ENCODE measurements at places on chromosomes 1 and 21.
A peak's percentile ranks its signal among the peaks of the same experiment; 100 is the strongest.

DNA sequence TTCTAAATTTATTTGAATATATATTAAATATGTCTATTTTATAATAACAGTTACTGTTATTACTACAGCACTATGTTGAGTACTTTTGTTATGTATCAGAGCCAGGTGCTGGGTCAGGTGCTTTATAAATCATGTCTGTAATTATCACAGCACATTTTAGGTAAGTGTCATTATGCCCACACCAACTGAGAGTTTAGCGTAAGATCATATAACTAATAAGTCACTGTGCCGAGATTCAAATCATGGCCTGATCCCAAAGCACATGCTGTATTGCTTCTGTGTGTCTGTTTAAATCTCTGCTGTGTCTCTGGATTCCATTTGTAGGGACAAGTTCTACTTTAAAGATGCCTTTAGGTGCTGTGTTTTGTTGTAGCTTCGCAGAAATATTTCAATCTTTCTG lies 1.9 kb downstream of the GPSM2 start:
- DNase-seq: no peak

DNA sequence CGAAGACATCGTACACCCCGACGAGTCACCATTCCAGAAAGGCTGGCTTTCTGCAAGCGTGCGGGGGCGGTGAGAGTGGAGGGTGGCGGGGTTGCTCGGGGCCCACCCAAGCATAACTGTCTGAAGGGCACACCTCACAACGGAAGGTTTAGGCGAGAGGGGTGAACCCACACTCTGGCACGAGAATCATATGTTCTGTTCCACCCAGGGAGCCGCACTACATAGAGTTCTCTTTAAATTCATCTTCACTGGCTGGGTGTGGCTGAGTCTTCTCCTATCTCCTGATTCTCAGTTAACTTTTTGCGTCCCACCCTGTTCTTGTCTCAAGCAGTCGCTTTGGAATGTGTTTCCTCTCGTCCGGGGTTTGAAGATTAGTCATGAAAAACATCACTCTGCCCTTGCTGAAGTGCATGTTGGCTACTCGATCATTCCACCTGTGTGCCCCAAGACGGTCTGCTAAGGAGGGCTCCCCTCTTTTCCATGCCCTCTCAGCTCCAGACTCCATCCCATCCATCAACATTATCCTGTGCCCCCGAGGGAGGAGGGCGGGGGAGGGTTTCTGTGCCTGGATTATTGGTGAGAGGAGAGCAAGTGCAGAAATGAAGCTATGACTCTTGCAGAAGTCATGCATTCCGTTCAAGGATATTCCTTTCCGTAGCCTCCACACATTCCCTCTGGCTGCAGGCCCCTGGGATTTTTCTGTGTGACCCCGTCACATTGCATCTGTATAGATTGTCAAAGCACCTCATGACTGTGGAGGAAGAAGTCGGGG lies 53.5 kb upstream of the CD34 start:
- DNase-seq: no peak

- no peak for DNase-seq
Measured at GRCh38 chr21:43687566-43688399, 28.4 kb downstream of the RRP1B start.

DNA sequence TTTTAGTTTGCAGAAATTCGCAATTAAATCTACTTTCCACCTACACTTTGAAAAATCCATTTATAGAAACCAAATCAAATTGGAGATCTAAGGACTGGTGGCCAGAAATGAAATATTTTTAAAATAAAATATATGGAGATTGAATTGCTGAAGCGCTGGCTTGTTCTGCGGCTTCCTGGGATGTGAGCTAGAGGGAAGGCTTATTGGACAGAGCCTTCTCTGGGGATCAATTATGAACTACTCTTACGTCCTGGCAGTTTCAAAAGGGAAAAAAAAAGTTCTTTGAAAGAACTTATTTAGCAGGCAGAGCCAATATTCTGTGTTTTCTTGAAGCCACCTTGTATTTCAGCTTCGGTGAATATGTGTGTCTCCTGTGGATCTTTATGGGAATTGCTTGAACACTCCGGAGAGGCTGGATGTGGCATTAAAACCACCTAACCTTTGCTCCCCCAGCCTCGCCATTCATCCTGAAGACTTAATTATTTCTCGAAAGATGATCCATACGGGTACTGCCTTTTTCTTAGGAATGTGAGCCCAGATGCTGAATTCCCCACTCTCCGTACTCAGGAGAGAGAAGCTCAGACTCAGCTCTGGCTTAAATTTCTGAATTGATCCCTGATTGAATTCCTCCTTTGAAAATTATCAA lies 478.9 kb upstream of the VAMP3 start:
- no peak for DNase-seq

DNA sequence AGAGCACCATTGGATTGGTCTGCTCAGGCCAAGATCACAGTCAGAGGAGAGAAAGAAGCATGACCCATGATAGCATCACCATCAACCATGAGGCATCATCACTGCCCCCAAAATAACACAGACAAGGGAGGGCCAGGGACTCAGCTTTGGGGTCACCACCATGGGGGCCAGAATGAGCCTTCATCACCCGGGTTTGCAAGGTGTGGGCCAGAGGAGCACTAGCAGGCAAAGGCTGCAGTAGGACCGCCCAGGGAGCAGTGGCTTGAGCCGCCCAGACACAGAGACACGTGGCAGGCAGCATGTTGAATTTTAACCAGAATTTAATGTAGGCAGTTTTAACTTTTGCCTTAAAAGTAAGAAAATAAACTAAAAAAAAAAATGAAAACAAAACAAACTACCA lies 53.7 kb upstream of the TMPRSS2 start:
- no peak for DNase-seq

GRCh38 chr1:21818656-21819055 lies 6.6 kb downstream of the LDLRAD2 start:
- DNase-seq: no peak

DNA sequence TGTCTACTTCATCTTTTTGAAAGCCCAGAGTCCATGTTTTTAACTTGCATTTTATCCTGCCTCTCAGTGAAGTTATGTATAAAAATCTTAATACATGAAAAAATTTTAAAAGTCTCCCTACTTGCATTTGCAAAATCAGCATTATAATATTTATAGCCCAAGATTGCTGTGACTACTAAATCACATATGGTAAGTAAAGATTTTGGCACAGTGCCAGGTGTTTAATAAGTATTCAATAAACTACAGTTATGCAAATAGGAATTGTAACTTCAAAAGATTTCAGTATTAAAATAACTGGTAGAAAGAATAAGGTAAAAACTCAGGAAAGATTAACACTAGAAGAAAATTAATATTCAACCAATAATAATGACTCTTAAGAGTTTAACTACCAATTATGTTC lies 641.7 kb downstream of the LRRIQ3 start:
- DNase-seq: no peak

DNA sequence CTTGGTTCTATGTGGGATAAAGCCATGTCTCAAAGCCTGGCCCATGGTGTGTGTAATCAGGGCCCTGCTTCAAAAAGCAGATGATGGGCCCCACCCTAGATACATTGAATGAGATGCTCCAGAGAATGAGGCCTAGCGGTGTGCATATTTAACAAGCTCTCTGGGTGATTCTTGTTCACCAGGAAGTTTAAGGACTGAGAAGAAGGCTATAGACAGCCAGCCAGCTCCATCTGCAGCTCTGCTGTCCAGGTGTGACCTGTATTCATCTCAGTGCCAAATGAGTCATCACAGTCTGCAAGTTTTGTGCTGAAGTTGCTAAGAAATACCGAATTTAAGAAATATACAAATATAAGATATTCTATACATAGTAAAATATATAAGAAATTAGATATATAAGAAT lies 182.0 kb upstream of the RUNX1 start:
- no peak for DNase-seq

GRCh38 chr1:27399251-27400025 lies 7.0 kb downstream of the GPR3 start:
- DNase-seq: peak; percentile 54

- no peak for DNase-seq
Measured at GRCh38 chr21:41765973-41766882, 624 bp downstream of the RIPK4 start.

DNA sequence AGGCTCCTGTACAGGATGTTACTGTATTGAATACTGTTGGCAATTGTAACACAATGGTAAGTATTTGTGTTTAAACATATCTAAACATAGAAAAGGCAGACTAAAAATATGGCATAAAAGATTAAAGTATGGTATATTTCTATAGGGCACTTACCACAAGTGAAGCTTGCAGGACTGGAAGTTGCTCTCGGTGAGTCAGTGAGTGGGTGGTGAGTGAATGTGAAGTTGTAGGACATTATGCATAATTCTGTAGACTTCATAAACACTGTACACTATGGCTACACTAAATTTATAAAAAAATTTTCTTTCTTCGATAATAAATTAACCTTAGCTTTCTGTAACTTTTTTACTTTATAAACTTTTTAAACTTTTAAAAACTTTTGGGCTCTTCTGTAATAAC lies 13.7 kb upstream of the TRIM62 start:
- DNase-seq: no peak

- DNase-seq: no peak
Measured at GRCh38 chr1:232263452-232263851, 366.5 kb downstream of the SIPA1L2 start.

GRCh38 chr1:201050515-201051277 lies 27.2 kb upstream of the KIF21B start:
- DNase-seq: no peak

DNA sequence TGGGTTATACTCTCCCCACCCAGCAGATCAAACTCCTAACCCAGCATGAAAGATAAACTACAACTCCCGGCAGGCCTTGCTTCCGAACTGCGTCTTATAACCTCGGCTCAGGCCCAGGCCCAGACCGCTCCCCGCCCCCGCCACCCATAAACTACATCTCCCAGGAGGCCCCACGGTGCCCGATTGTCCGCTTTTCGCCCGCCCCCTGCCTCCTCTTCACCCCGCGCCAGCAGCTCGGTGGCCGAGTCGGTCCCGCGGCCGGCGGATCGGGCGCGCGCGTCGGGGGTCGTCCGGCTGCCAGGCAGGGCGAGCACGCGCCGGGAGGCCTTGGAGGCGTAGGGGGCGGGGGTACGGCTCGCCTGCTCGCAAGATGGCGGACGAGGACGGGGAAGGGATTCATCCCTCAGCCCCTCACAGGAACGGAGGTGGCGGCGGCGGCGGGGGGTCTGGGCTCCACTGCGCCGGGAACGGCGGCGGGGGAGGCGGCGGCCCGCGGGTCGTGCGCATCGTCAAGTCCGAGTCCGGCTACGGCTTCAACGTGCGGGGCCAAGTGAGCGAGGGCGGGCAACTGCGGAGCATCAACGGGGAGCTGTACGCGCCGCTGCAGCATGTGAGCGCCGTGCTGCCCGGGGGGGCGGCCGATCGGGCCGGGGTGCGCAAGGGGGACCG lies at the start of gene SNX27:
Gene SNX27 (plus strand): TSS at position 219 of the 669 bp plus-strand sequence. CDS start 152 bp downstream, at position 371.
- DNase-seq: peak; percentile 89

DNA sequence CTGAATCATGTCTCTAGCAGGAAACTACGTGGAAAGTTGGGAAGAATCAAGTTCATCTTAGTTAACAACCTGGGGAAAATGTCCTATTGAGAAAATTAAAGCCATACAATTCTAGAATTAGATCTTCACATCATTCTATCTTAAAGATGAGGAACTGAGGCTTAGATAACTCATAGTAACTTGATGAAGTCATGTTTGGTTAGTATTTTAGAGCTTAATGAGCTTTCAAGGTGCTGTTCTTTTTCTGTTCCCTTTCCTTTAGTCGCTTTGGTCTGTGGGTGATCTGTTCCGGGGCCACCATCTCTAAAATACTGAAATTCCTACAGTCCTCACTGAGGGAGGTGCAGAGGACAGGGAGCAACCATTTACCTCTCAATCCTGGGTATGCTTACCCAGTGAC lies 4.3 kb upstream of the GLUL start:
- DNase-seq: no peak

- DNase-seq: no peak
Measured at GRCh38 chr1:220750131-220750515, 2.0 kb downstream of the MTARC2 start.

- DNase-seq: no peak
Measured at GRCh38 chr1:244826712-244827111, 8.7 kb upstream of the COX20 start.

DNA sequence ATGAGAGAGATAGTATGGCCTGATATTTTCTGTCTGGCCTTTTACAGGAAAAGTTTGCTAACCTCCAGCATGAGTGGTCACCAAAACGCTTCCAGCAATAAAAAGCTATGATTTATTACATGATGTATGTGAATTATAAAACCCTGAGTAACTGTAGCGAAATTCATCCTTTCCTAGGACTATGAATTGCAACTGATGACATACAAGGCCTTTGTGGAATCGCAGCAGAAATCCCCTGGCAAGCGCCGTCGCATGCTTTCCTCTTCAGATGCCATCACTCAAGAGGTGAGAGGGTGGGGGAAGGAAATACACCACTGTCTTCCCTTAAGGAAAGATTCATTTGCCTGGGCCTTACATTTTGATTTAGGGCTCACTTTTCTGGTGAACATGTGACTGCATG lies 117.9 kb downstream of the MACF1 start:
- DNase-seq: no peak

- DNase-seq: no peak
Measured at GRCh38 chr1:10687251-10687651, 109.2 kb downstream of the CASZ1 start.

GRCh38 chr21:25283720-25284119 lies 323.6 kb downstream of the MRPL39 start:
- DNase-seq: no peak

- DNase-seq: no peak
Measured at GRCh38 chr1:112696578-112697314, 10.2 kb downstream of the RHOC start.

DNA sequence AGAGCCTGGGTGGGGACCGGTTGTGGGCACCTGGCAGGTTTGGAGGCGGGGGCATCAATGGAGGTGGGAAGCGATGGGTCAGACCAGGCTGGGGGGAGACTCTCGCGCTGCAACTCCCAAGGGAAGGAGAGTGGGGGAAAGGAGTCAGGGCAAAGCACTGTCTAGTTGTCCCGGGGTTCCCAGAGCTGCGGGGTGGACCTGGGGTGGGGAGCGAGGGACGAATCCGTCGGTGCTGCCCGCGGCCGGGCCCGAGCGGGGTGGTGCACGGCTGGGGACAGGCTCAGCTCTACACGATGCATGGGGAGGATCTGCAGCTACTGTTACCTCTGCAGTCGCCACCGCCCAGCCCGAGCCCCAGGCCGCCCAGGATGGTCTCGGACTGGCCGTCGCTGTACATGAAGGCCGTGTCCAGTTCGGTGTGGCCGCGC lies 427 bp downstream of the AKR7A2 start:
- no peak for DNase-seq

GRCh38 chr1:21963477-21964217 lies 13.2 kb upstream of the CELA3B start:
- DNase-seq: peak; percentile 80
